ENCODE measurements at places on chromosomes 4 and X.

- no peak for DNase-seq
These were observed 70.7 kb upstream of the TAPT1 start for GRCh38 chr4:16297003-16297402.

- DNase-seq, result no peak
These were observed 9.5 kb upstream of the NOX1 start for GRCh38 chrX:100883654-100884053.

DNA sequence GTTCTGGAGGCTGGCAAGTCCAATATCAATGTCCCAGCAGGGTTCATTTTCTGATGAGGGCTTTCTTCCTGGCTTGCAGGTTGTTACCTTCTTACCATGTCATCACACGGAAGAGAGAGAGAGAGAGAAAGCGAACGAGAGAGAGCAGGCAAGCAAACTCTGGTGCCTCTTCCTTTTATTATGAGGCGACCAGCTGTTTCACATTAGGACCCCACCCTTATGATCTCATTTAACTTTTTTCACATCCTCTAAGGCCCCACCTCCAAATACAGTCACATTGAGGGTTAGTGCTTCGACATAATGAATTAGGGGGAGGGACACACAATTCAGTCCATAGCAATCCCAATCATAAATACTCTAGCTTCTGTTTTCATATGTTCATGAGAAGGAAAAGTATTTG is 10.6 kb upstream of the GPR174 start:
- no peak for DNase-seq

DNA sequence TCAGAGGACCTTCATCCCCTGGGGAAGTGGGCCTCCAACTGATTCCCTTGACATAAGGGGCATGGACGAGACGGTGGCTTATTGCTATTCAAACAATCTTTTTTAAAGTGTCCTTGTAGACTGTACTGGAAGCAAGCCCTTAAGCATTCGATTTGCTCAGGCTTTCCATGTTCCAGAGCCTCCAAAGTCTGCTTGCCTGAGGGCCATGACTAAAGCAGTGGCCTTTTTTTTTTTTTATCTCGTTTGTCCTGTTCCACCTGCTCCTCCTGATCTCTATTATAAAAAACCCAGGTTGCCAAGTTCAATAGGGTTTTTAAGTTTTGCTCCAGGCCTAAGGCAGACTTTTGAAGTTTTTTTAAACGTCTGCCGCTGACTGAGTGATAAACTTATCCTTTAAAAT is 103.7 kb upstream of the AADAT start:
- no peak for DNase-seq

DNA sequence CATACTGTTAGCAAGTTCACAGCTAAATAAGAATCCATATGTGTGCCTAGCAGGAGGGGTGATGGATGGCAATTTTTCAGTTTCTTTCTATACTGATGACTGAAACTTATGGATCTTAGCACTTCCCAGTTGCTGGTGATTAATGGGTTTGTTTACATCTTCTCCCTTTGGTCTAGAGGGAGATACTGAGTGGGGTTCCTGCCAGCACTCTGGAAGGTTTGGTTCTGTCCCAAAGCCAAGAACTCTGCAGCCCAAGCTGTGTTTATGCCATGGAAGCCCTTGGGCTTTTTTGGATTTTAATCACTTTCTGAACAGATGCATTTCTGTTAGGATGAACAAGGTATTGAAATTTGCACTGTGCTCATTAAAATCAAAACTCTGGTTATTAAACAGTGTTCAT is 43.5 kb downstream of the DDIT4L start:
- DNase-seq, result no peak

DNA sequence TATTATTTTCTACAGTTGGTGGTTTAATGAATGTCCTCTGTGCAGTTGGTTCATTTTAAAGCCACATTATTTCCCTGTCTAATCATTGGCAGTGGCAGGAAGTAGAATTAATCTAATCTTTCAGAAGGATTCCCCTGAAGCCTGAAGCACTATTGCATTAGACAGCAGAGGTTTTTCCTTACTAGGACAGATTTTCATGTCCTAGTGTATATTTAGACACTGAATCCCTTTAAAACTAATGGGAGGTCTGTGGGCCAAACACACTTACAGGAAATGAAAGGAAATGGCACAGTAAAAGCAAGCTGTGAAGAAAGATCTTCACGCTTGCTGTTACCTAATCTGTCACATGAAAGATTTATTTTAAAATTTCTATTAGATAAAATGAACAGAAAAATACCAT is 165.2 kb downstream of the SLC39A8 start:
- no peak for DNase-seq

DNA sequence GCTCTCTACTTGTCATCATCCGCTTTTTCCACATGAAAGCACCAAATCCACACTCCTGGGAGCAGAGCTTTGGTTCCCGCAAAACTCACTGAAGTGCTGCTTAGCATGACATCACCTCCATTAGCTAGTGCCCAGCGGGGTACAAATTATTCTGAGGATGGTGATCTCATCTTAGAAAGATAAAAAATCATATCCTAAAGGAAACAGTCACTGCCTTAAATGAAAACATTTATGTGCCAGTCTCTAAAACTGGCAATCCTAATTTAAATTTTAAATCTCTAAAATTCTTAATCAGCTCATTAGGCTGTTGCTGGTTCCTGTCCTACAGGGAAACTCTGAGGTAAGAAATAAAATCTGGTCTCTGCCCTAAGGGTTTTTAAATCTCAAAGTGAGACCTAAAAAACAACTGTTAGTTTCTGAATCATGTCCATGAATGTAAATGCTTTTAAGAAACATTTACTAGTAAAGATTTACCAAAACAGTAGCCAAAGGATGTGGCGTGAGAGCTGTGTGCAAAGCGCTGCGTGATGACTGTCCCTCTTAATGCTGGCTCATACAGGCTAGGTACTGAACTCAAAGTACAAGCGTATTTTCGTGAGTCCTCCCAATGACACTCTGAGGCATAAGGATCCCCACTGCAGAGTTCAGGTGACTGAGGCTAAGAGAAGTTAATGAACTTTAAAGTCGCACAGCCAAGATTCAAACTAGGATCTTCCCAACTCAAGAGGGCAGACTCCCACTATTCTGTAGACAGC is 4.5 kb downstream of the CASP3 start:
- no peak for DNase-seq

GRCh38 chr4:18686338-18687037 is 664.9 kb upstream of the LCORL start:
- no peak for DNase-seq

GRCh38 chrX:131359611-131360010 is 70.5 kb upstream of the IGSF1 start:
- no peak for DNase-seq

DNA sequence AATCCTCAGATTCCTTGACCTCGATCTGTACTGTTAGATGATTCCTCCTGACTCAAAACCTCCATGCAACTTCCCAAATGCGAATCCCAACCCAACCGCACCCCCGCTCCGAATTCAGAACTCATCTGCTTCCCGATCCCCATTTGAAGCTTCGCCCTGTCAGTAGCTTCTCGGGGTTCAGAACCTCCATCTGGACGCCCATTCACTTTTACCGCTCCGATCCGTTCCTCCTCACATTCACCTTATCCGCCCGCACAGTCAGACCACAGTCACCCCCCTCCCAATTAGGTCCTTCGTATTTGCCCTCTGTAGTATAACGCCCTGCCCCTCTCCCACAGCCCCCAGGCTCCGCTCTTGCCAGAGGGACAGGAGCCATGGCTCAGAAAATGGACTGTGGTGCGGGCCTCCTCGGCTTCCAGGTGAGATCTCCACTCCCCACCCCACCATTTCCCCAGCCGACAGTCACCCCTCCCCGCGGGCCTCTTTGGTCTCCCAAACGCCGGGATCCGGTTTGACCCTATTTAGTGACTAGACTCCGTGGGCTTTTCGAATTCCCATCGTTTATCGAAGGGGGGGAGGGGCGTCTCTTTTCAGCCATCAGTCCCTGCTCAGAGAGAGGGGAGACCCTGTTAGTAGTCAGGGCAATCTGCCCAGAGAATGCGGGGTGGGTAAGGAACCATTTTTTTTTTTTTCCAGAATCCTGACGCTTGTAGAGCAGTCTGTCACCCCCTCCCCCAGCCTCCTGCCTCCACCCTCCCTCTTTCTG is 691 bp downstream of the MAGED1 start:
- DNase-seq, result no peak

DNA sequence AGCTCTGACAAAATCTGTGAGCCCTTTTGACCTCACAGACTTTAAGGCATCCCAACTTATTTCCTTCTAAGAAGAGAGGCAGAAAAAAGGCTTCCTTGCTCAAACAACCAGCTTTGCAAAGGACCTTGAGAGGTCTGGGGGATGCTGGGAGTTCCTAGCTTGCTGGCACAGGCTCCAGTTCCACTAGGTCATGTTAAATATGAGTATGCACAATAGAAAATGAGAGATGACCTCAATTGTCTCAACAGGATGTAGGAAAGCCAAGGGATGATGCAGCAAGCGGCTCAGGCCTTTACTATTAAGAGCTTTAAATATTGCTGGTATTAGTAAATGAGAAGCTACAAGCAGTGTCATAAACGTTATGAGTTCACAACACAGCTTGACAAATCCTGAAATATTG is 13.3 kb upstream of the ZNF827 start:
- DNase-seq, result no peak

DNA sequence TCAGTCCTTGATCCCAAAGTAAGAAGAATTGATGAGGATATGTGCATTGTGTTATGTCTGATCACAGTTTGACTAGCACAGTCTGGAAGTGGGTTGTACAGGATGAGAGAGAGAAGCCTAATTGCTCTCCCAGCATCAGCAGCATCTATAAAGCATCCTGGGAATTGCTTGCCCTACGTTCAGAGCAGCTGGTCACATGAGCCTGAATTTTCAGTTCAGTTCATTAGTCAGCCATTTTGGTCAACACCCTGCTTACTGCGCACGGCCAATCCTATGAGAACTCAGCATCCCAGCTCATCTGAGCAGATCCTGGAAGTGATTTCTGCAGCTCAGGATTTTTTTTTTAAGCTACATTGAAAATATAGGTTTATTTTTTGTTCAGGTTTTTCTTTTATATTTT is at the start of gene RUFY3:
RUFY3 (plus strand) TSS at position 218 of the 400 bp plus-strand sequence. CDS start 610 bp downstream, outside the sequence.
- DNase-seq, result peak; percentile 91

GRCh38 chrX:154596290-154596929 is 11.5 kb downstream of the CTAG1A start:
- no peak for DNase-seq

GRCh38 chr4:2073808-2074481 is 14.8 kb downstream of the NAT8L start:
- DNase-seq, result no peak

- peak; percentile 34 for DNase-seq
These were observed 206.3 kb downstream of the ARHGAP24 start for GRCh38 chr4:85681221-85681657.

DNA sequence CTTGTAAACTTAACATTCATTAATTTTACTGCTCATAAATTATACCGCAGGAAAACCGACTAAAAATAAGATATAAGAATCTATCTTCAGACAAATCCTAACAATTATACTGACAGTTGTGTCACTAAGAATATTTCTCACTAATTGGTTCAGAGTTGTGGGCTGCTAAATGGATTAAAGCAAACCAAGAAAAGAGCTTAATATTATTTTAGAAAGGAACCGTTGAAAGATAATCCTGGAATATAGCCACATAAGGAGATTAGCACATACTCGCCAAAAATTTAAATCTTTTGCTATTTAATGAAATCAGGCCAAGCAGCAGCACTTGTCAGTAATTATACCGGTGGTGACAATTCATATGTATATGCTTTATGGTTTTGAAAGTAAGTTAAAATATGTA is 132.8 kb downstream of the SLIT2 start:
- no peak for DNase-seq

DNA sequence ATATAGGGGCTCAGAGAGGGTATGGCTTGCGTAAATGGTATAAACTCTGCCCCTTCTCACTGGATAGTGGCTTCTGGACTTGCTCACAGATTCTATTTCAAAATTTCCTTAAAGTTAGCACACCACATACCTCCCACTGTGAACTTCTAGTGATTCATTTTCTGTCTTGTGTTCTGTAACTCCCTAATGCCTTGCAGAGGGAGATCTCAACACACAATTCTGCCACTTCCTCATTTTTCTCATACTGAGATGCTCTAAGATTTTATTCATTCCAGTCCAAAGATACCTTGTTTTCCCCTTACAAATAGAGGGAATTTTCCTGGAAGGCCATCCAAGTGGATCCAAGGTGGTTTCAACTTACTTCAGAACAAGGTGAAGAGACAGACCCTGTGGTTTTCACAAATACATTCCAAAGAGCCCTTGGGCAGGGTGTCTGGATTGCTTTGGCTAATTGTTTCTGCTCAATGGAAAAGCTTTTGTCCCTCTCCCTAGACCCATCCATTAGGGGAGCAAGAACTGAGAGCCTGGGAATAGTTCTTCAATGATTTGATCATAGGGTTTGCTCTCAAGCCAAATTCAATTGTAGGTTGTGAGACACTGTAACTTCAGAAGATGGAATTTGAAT is 52.1 kb upstream of the CAPN6 start:
- no peak for DNase-seq

GRCh38 chr4:74095886-74096264 is 3.1 kb downstream of the CXCL2 start:
- DNase-seq, result no peak

GRCh38 chrX:8190341-8190830 is 19.3 kb upstream of the VCX2 start:
- no peak for DNase-seq

GRCh38 chr4:163744861-163745260 is 250.4 kb downstream of the TMA16 start:
- DNase-seq, result no peak

GRCh38 chr4:152700151-152700550 is 20.4 kb upstream of the TMEM154 start:
- no peak for DNase-seq

GRCh38 chr4:39574946-39575345 is 47.7 kb upstream of the UGDH start:
- DNase-seq, result no peak

GRCh38 chrX:9117851-9118250 is 83.9 kb upstream of the FAM9B start:
- DNase-seq, result no peak

DNA sequence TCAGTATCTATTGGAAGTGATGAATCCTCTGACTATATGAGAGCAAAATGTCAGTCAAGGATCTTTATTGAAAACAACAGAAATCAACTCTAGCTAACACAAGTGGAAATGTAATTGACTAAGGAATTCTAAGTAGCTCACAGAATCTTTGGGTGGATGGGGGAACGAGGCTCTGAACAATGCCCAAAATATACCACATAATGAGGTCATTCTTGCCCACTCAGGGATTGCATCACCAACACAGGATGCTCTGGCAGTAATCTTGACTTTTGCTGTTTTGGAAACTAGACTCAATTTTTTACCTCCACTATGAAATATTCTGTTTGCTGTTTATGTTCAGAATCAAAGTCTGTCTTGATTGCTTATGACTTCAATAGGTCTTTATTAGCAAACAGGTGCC is 127.4 kb upstream of the UNC5C start:
- no peak for DNase-seq

DNA sequence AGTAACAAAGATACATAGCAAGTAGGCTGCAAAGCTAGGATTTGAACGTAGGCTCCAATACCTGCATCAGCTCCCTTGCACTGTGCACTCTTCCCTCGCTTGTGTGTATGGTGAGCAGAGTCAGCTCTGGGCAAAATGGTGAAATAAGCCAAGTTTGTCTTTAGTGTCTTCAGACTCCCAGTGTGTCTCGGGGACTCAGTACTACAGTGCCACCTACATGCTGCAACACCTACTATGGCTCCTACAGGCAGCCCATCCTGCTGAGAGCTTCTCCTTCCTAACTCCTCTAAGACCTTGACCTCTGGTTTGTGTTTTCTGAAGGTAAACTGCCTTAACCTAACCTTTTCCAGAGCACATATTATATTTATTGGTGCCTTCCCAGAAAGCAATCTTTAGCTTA is 42.5 kb downstream of the RTL9 start:
- DNase-seq, result no peak

Data from AG04450 (cell line).